ENCODE measurements at places on chromosomes 6 and 20.

DNA sequence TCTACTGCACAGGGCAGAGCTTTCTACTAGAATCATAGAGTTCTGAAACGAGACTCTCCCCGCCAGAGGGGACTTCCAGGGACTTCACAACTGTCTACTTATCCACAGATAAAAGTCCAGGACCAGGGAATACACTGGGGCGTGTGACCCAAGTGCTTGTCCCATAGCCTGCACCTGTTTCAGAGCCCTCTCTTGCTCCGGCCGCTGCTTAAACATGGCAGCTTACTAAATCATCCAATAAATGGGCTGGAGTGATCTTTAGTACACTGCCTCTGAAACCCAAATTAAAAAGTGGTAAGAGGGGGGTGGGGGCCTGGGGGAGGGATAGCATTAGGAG, 8.9 kb upstream of the RAB44 start:
- no peak for DNase-seq

GRCh38 chr6:12653486-12653885, 63.1 kb upstream of the PHACTR1 start:
- DNase-seq = no peak

- DNase-seq = no peak
These were observed 967.6 kb upstream of the GJE1 start for GRCh38 chr6:141165002-141165665.

GRCh38 chr6:56516003-56516402, 126.7 kb downstream of the DST start:
- DNase-seq = no peak

- no peak for DNase-seq
These were observed 121.2 kb upstream of the LAMP5 start for GRCh38 chr20:9392892-9393857.

- DNase-seq = no peak
These were observed 659.2 kb downstream of the HDGFL1 start for GRCh38 chr6:23228439-23229024.

DNA sequence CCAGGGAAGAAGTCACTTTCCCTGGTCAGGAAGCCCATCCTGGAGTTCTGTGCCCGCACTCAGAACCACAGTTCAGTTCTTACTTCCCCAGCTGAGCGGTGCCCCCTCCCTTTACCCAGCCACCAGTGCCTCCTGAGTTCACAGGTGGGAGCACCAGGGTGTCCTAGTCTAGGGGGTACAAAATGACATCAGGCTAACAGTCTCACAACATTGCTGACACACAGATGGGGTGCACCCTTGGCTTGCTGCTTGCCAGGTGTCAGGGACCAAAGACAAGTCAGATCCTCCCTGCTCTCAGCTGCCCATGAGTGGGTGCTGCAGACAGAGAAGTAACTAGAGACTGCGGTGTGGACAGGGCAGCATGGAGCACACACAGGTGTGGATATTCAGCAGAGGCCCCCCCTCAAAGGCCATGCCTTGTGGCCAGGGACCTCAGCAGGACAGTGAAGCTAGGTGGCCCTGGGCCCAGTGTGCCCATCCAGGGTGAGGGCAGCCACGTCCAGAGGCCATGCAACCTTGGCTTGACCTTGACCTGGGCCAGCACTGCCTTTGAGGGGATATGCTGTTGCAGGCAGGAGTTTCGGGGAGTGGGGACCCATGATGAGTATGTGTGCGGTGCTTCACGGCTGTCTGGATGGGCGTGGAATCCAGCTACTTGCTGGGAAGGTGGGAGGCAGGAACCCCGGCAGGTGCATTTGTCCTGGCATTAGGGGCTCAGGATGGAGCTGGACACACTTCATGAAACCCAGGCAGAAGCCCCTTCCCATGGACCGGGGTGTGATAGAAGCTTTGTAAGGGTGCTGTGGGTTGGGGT, 110.4 kb upstream of the FRMD1 start:
- DNase-seq = no peak

- DNase-seq = no peak
These were observed 56.3 kb upstream of the LAMA2 start for GRCh38 chr6:128826606-128827005.

- DNase-seq = no peak
These were observed 648.5 kb downstream of the HTR1B start for GRCh38 chr6:76814496-76815458.

GRCh38 chr6:110874880-110875547, 429 bp downstream of the AMD1 start:
- peak; percentile 49 for DNase-seq

DNA sequence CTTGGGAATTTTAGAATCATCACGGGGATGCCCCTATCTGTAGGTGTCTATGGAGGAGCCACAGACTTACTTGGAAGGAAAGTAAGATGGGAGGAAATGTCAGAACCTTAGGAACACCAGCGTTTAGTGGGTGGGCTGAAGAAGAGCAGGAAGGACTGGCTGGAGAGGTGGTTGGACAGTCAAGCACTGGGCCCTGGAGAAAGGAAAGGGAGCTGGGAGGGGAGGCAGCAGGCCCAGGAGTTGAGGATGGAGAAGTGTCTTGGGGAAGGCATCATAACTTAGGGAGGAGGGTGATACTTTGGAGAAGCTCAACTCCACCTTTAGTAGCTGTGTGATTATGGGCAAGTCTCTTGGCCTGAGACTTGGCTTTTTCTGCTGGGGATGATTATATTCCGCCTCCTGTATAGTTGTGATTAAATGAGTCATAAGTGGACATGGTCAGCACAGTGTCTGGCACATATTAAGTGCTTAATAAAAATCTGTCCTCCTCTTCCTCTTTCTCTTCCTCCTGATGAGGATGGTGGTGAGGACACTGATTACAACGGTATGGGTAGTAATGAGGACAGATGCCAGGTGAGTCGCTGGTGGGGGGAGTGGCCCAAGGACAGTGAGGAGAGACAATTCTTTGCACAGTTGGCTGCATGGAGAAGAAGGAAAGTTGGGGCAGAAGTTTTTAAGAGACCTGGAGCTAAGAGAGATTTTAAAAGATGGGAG, 125.7 kb downstream of the TOX2 start:
- no peak for DNase-seq

GRCh38 chr6:48048451-48049146, 62.4 kb downstream of the PTCHD4 start:
- no peak for DNase-seq

DNA sequence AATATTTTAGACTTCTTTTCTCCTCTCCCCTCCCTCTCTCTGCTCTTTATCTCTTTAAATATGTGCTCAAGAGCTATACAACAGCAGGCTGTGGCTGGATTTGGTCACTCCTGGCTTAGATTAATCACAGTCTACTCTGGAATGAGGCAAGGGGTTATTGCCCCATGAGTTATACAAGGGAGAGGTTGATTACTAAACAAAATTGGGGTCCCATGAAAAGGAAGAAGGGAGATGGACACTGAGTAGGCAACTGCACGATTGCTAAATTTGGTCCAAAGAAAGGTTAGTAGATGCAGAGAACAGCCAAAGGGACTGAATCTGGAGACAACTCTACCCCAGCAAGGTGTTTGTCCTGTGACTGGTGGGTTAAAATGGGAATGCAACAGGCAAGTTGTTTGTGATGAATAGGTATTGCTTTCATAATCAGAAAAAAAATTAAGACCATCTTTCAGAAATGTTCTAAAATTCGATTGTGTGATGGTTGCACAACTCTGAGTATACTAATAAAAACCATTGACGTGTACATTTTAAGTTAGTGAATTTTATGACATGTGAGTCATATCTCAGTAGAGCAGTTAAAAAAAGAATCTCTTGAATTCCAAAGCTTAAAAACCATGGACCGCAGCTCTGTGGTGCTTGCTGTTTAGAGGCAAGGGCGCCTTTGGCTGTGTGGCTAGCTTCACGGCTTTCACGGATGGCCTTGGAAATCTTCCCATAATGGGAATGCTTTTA, 57.1 kb downstream of the KIZ start:
- no peak for DNase-seq

- no peak for DNase-seq
These were observed 200.5 kb downstream of the PLCB4 start for GRCh38 chr20:9269280-9269971.

DNA sequence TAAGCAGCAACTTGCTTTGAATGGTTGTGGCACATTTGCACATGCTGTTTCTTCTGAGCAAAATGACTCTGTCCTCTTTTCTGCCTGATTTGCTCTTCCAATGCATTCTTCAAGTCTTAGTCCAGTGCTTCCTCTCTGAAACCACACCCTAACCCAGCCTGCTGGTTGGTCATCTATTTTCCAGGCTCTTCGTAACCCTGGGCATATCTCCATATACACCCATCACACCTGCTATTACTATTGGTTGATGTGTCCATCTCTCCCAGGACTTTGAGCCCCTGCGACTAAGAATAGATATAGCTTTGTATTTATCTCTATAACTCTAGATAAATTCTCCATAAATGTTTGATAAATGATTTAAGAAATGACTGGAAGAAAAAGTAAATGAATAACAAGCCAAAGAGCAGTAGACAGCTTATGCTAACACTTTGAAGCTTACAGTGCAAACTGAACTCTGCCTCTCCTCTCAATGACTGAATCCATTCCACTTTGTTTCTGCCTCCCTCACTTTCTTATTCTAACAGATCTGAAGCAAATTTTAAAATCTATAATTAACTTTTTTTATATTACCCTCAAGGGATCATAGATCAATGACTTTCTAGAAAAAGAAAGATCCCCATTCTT, 59.7 kb upstream of the NT5E start:
- no peak for DNase-seq

GRCh38 chr6:54204921-54205591, 93.8 kb downstream of the MLIP start:
- no peak for DNase-seq

- DNase-seq = no peak
These were observed 241.6 kb downstream of the PHACTR1 start for GRCh38 chr6:12958052-12958706.

GRCh38 chr6:86203044-86203443, 560.4 kb upstream of the SYNCRIP start:
- no peak for DNase-seq

DNA sequence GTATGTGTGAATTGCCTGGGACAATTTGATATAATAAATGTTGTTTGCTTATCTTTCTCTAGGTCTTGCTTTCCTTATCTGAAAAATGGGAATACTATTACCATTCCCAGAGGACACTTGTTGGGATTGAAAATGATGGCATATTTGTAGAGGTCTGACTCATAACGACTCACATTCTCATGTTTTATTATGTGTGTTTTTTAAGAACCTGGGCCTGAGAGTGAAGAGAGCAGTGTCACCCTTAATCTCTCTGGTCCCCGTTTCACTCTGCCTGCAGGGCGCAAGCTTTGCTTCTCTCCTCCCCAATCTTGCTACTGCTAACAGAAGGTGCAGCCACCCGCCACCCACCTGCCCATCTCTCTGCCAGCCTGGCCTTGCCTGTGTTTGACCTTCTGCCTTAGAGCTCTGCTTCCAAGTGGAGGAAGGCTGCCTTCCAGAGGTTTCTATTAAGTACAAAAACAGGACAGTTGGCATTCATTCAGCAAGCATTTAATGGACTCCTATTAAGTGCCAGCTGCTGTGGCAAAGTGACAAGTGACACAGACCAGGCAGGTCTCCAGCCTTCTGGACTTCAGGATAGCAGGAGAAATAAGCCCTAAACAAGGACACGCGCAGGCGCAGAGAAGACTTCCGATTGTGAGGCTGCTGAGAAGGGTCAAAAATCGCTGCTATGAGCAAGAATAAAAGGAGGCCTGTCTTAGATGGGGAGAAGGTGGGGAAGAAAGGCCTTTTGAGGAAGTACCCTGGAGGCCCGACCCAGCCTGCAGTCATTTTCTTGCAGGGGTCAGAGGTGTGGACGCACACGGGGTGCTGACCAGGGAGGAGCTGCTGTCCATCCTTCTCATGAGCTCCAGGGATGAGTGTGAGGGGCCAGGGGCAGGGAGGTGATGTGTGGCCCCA, 112.5 kb downstream of the JPH2 start:
- no peak for DNase-seq

DNA sequence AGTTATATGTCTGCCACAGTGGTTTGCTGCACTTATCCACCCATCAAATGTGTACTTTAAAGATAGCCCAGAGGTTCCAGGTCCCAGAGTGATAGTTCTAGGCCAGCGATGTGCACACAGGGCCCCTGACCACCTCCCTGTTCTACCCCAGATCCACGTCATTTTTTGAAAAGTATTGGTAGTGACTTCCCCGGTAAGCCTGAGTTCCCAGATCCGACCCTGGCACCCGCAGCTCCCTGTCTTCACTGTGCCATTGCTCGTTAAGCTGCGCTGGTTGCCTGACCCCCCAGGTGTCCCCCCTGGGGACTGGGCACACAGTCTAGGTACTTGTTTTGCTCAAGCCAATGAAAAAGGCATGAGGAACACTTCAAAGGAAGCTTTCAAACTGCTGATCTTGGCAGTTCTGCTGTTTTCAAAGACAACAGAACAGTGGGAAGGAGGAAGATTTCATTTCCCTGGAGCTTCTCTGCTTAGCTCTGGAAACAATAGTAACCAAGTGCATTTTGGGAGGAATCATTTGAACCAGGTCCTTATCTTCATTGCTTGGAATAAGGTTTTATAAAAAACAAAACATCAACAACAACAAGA, 116.3 kb upstream of the TAB2 start:
- no peak for DNase-seq

- DNase-seq = no peak
These were observed 98.3 kb downstream of the SASH1 start for GRCh38 chr6:148440877-148441453.

DNA sequence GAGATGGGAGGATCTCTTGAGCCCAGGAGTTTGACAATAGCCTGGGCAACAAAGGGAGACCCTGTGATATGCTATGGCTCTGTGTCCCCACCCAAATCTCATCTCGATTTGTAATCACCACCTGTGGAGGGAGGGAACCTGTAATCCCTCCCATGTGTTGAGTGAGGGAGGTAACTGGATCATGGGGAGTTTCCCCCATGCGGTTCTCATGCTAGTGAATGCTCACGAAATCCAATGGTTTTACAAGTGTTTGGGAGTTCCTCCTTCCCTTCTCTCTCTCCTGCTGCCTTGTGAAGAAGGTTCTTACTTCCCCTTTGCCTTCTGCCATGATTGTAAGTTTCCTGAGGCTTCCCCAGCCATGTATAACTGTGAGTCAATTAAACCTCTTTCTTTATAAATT, 3.4 kb downstream of the NUDT3 start:
- no peak for DNase-seq

DNA sequence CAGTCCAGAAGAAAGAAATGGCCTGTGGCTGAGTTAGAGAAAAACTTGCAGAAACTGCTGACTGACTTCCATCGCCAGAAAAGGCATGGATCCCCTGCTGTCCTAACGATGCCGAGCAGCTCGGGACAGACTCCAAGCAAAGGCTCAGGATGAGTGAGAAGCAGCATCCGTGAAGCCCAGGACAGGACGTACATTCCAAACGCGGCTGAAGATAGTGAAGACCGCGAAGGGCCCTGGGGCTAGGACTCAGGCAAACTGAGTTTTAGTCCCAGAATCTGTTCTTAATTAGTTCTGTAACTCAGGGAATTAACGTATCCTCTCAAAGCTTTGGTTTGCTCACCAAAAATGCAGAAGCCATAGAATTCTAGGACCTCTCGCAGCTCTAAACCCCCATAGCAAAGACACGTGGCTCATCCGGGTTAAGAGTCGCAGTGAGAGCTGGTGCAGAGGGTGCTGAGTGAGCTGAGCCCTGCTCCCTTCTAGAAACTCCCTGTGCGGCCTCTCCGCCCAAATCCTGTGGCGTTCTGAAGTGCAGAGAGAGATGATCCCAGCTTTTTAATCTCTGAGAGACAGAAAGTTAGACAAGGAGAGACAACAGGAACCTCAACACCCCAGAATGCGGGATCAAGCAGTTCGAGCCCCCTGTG, 132.9 kb upstream of the THBS2 start:
- DNase-seq = no peak

Data from activated effector memory CD4-positive, alpha-beta T cell treated with Interleukin-2 at 50 U/mL for 16 hours (primary cell).